ENCODE measurements at places on chromosomes 11 and 22.

- DNase-seq = no peak
Observed at GRCh38 chr11:30579415-30580175, 6.6 kb downstream of the MPPED2 start.

DNA sequence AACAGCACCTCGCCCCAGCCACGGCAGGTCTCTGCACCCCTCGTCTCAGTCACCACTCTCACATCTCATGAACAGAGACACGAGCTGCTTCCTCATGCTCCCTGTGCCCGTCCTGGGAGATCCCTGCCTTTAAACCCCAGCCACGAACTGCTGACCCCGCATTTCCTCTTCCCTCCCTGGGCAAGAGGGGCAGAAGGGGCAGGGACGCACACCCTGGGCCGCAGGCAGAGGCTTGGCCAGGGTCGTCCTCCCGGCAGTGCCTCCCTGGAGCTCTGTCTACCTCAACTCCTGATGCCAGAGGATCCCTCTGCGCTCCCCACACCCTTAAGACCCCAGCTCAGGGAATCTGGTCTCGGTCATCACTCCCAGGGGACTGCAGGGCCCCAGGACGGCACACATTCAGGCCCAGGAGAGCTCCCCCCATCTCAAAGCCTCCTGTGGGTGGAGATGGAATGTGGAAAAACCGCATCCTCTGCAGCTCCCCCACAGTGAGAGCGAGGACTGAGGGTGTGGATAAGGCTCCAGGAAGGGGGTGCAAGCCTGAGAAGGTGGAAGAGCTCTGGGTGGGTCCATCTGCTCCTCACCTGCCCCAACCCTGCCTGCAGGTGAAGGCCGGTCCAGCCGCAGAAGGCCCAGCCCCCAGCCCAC lies 1.2 kb downstream of the BID start:
- no peak for DNase-seq

DNA sequence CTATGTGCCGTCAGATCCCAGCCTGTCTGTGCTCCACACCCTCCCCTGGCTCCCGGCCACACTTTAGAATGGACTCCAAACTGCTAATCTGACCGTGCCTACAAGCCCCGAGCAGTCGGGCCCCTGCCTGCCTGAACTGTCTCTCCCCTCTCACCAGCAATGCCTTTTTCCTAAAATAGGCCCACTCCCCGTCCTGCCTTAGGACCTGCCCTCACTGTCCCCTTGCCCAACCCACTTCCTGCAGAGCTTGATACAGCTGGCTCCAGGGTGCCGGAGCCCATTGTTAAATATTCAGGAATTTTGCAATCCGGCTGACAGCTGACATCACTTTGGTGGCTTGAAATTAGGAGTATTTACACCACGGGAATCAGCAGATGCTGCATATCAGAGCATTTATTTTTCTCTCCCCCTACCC lies 21.4 kb downstream of the MN1 start:
- DNase-seq = no peak

DNA sequence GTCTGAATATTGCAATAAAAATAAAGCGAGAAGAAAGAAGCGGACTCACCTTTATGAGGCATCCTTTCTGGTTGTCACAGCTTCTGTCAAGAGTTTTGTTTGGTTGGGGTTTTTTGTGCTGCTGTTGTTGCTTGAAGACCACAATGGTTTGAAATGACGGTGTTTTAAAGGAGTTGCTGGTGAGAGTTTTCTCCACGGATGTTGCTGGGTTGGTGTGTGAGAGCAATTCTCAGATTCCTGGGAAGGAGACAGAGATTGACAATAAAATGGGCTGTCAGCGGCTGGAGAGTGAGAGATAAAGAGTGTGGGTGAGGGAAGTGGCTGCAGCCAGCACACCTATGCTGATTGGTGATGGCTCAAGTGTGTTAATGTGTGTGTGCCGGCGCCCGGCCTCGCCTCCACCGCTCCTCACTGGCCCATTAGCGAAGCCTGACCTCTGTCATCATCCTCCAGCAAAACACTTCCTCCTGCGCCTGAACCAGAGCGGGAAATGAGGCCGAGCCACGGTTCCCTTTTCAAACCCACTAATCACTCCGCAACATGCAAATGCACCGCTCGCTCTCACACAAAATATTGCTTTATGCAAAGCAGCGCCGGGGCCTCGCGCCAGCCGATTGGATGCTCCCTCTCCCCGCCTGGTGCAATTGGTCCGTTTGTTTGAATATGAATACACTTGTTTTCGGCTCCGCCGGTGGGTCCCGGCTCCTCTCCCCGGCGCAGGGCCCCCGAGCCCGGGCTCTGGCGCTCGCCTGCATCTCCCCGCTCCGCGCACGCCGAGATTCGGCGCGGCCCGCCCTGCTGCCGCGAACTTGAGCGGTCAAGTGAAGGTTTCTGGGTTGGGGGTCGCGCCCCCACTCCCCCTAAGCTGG lies at the start of gene PAX6:
Gene PAX6, minus strand, starts transcription at position 544 of the 869 bp plus-strand sequence. CDS start 4,911 bp downstream, outside the sequence.
- peak; percentile 49 for DNase-seq

DNA sequence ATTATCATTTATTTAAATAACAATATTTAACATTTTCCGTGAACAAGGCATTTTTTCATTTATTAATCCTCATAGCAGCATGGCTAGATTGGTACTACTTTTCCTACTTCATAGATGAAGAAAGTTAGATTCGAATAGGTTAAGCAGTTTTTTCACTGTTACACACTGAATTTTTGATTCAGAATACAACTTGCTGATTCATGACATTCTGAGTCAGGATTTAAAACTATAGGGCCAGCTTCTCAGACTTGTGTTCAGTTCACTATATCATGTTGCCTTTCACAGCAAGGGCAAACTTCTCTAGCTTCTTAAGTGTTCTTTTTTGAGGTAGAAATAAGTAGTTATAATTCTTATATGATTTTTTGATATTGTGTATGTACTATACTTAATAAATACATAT lies 31.5 kb downstream of the CYP2R1 start:
- no peak for DNase-seq

- no peak for DNase-seq
Observed at GRCh38 chr22:43293655-43294392, 49.3 kb downstream of the SCUBE1 start.

DNA sequence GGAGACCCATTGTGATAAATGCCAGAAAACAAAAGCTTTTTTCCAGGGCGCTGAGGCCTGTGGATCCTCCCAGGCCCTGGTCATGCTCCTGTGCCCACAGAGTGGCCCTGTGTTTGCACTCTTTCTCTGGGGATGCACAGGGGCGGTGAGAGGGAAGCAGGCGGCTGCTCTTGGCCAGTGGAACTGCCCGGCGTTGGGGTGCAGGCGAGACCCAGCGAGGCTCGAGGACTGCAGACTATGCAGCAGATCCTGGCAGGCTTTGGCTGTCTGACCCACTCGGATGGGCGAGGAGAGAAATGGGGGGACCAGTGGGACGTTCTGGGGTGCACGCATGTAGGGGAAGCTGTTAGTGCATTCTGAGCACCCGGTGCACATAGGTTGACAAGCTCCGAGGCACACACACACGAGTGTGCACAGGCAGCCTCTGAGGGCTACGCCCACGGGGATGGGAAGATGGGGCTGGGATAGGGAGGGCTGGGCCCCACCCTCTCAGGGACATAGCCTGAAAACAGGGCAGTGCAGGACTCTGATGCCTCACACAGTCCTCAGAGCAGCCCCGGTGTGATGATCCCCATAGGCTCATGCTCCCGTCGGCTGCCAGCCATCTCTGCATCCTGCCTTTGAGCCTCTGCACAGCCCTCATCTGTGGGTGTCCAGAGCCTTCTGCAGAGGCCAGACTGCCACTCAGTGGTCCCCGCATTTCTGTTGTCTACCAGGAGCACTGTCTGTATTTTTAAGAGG lies 1233.5 kb downstream of the BRD1 start:
- DNase-seq = no peak

DNA sequence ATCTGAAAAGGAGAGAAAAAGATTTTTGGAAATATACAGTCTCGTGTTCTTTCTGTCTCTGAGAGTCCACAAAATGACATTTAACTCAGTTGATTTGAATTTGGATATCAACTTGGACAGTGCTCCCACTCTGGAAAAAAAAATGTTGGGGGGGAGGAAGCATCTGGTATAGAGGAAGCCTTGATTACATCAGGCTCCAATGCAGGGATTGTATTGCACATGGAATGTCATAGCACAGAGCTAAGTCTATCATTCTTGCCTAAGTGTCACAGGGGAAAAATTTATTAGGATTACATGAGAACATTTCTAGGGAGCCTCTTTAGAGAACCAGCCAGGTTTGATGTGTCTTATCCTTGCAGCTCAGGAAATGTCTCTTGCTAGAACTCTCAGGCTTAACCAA lies 23.0 kb downstream of the MS4A6A start:
- no peak for DNase-seq

- no peak for DNase-seq
Observed at GRCh38 chr22:19927696-19928095, 13.9 kb upstream of the COMT start.

- DNase-seq = peak; percentile 85
Observed at GRCh38 chr22:44735518-44736428, 16.6 kb upstream of the ARHGAP8 start.

DNA sequence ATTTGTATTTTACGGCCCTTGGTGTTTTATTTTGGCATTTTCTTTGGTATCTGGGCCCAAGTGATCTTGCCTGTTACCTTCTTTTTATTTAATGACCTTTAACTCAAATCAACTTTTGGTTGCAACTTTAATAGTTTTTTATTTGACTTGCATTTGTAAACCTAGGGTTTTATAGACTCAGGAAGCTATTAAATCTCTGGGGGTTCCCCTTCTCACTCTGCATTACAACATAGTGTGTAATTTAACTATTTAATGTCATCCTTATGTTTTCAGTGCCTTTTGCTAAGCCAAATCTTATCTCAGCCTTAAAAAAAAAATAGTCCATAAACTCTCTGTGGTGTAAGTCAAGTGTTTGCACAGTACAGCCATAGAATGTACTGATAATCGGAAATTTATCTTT lies 3.4 kb downstream of the FJX1 start:
- no peak for DNase-seq

DNA sequence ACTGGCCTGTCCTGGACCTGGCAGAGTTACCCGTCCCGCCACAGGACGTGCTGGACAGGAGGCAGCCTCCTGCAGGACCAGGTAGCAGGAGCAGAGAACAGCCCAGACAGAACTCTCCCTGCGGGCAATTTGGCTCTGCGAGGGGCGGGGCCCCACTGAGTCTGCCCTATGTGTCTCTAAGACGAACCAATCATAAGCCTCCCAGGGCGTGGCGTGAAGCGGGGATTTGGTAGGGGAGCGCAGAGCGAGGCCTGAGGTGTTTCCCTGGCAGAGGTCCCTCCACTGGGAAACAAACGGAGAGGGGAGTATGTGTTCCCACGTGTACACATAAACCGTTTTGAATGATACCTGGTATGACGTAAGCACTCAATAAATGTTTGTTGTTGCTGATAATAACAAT lies 7.4 kb downstream of the CD82 start:
- no peak for DNase-seq

GRCh38 chr11:80155412-80156017 lies 714.7 kb upstream of the TENM4 start:
- no peak for DNase-seq

GRCh38 chr11:5124891-5125620 lies 13.1 kb downstream of the OR52A5 start:
- no peak for DNase-seq

- DNase-seq = no peak
Observed at GRCh38 chr11:69864686-69865661, 45.8 kb upstream of the FGF3 start.

GRCh38 chr11:113263458-113264259 lies 50.7 kb upstream of the TTC12 start:
- DNase-seq = no peak

- DNase-seq = no peak
Observed at GRCh38 chr22:28231441-28231840, 312.4 kb upstream of the PITPNB start.
